Skin of body (tissue), 3 donors: ENCODE measurements at places on chromosomes 12 and 14.

- no peak for DNase-seq
Observed at GRCh38 chr14:78904094-78904493, 733.9 kb downstream of the NRXN3 start.

DNA sequence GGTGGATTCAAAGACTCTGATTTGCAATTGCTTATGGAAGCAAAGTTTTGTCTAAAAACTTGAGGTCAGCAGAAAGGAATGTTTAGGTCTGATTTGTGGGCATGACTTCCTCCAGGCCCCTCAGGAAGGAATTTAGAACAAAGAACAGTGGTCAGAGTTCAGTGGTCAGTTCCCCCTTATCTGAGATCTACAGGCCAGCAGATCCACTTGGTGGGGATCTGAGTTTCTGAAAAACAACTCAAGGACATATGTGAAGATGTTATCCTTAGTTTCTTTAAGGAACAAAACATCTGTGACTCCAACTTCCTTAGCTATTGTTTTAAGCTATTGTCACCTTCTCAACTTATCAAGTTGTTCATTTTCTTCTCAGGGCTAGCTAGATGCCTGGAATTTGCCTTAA lies 28.0 kb upstream of the NAA30 start:
- no peak for DNase-seq

- peak; percentile 4 for DNase-seq
Observed at GRCh38 chr12:71551529-71551928, 111.9 kb downstream of the LGR5 start.

DNA sequence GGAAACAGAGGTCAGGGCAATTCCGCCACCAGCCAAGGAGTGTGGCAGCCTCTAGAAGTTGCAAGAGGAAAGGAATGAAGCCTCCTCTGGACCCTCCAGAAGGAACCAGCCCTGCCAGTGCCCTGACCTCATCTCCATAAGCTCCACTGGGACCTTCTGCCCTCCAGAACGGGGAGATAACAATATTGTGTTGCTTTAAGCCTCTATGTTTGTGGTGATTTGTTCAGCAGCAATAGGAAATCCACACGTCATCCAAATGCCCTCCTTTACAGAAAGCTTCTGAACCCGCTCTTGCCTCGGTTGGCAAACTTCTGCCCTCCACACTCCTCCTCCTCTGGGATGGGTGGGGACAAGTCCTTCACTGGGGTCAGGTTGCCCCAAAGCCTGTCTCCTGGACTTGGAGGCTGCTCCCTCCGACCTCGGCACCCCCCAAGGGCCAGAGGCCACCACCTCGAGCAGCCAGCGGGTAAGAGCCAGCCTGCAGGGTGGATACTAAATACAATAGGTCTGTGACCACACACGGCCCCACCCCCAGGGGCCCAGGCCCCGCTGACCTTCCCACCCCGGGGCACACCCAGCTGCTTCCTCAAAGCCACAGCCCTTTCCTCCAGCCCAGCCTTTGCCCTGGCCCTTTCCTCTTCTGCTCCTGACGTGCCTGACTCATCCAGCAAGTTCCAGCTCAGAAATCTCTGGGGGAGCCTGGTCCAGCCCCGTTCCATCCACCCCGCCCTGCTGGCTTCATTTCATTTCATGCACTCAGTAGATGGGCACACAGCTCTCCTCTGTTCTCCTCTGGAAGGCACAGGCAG lies 58.7 kb upstream of the NCOR2 start:
- DNase-seq: peak; percentile 71

DNA sequence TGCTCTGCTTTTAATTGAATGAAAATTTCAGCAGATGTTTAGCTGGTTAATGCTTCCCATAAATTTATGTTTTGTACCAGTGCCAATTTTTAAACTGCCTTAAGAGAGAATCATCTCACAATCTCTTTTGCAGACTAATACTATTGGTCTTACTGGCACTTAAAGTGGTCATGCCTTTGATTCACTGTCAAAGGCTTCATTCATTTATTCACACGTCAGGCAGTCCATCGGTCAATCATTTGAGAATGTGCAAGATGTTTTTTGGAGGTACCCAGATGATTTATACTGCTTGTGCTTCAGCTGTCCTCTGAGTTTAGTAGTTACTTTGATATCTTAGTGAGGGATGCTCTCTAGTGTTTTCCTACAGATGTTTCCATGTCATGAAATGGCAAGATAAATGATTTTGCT lies 83.4 kb downstream of the NAV3 start:
- peak; percentile 78 for DNase-seq

DNA sequence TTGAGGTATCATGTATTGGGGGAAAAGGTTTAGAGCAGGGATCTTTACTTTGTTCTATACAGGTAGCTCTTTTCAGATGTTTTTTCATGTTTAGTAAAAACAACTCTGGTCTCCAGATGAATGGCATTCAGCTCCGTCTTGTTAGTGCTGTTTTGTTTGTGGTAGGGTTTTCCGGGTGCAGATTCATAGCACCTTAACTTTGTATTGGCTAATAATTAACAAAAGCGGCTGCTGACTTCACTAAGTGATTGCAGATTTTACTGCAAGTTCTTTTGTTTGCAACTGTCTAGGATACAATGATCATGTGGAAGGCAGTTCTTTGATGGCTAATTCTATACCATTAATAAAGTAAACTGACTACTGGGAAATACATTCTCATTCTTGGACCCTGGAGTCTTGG lies 32.2 kb upstream of the BHLHE41 start:
- no peak for DNase-seq

DNA sequence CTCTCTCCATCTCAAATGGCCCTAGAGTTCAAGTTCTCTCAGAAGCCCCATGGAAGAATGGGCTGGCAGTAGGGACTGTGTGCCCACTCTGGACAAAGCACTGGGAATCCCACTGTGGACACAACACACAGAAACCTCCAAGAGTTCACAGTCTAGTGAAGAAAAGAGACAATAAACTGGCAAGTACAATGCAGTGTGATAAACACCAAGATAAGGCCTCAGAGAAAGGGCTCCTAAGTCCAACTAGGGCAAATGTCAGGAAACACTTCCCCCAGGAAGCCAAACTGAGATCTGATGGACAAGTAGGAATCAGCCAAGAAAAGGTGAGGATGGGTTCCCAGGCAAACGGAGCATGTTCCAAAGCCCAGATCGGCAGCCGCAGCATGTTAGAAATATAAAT lies 5.4 kb downstream of the VSIG10 start:
- DNase-seq: no peak

GRCh38 chr12:131883521-131883900 lies 10.9 kb upstream of the ULK1 start:
- no peak for DNase-seq

GRCh38 chr12:124632519-124632984 lies 65.1 kb upstream of the NCOR2 start:
- DNase-seq: no peak

- DNase-seq: no peak
Observed at GRCh38 chr14:100313464-100314230, 7.4 kb upstream of the SLC25A29 start.

DNA sequence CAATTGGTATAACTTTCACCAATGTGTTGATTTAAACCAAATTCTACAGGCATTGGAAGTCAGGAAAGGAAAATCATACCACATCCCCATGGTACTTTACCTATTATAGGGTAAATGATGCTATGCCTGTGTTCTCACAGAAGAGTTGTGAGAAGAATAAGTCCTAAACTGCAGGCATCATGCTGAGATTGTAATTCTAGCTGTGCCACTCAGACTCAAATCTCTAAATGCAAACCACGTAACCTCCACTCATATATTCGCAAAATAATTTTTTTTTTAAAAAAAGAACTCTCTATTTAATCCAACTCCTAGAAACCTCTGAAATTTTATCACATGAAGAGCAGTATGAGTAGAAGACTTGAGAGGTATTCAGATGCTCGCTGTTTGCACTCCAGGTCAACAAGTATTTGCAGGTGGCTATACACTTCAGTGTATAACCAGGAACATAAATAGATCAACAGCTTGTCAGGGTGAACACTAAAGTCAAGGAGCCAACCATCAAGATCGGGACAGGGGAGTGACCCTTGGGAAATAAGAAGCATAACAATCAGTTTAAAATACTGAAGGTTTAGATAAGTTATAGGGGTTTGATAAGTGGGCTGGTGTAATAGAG lies 110.1 kb downstream of the SLC25A21 start:
- no peak for DNase-seq

GRCh38 chr14:88824314-88825077 lies at the start of gene TTC8:
Gene TTC8 (plus strand): TSS chr14:88824651. CDS start chr14:88824708, 57 bp downstream.
- DNase-seq: peak; percentile 95

GRCh38 chr12:85741046-85741445 lies 95.2 kb downstream of the RASSF9 start:
- DNase-seq: no peak

GRCh38 chr14:102325791-102326345 lies 6.3 kb downstream of the ZNF839 start:
- no peak for DNase-seq

DNA sequence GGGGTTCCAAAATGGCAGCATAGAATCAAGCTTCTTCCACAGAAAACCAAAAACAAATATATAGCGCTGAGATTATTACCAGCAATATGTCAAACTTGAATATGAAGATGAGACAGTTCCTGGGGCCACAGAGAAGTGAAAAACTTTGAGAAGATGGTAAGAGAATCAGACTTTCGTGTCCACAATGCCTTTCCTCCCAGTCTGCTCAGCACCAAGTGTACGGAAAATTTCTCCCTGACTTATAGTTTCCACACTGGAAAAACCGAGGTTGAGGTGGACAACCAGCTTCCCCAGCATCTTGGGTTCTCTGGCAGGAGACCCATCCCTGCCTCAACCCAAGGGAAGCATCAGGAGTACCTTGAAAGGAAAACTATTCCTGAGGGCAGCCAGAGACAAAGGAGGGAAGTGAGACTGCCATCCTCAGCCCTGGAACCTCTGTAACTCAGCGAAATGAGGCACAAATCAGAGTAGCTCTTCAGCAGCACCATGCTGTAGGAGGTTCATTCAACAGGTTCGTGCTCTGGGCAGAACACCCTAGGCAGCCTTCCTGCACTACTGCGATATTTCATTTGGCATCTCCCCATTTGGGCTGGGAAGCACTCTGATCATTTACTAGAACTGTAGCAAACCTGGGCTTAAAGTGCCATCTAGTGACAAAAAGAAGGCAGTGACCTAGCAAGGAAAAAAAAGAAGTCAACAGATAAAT lies 52.4 kb upstream of the CAPRIN2 start:
- no peak for DNase-seq
